Activated naive CD4-positive, alpha-beta T cell treated with Interleukin-2 at 50 U/mL for 16 hours (primary cell): ENCODE measurements at places on chromosomes 2 and 18.

- no peak for DNase-seq
These were observed 100.9 kb downstream of the WDSUB1 start for GRCh38 chr2:159185401-159186130.

- DNase-seq, result no peak
These were observed 63.5 kb upstream of the AGPS start for GRCh38 chr2:177329064-177329463.

DNA sequence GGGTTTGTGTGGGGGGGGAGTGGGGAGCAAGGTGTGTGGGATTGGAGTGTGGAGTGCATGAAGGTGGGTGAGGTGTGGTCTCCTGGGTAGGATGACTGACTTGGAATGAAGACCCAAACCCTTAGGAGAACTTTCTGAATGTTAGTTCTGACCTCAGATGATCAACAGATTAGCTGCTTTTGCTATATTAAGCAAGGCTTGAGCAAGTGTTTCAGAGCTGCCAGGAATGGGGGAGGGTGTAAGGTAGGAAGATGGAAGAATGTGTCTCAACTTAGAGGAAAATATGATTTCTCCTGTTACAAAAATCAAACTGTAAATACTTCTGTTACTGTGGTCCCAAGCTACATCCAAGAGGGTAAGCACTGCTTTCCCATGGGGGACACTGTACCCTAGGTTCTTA, 273.6 kb downstream of the TGIF1 start:
- DNase-seq, result no peak

DNA sequence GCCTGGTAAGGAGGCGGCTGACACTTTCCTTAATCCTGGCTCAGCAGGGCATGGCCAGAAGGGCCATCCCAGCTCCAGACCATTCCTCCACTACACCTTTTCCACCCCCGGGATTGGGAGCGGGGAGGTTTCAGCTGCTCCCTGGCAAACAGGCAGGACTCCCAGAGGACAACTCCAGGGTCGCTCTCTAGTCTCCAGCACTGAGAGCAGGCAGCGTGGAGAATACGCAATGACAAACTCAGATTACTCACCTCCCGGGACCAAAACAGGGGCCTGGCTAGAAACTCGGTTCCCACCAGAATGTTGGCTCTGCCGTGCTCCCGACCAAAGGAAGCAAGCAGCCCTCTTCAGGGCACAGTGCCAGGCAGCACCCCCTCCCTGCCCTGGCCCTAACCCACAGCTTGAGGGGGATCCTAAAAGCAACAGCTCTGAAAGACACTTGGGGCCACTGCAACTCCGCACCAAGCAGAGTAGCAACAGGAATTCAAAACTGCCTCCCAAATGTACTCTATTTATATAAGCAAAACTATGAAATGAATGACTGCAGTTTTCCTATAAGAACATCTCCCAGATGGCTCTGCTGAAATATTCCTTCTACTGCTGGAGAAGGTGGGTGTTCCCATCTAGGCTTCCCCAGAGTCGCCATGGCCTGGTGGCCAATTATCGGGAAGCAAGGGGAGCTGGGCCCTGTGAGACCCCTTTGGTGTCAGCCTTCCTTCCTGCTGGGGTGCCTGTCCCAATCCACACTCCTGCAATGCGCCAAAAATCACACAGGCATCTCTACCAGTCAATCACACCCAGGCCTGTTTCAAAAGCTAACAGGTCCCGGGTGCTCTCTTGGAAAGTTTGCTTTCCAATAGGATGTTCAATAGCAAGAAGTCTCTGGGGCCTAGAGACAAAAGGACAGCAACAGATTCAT, 61.2 kb upstream of the POMC start:
- no peak for DNase-seq

- no peak for DNase-seq
These were observed 2.3 kb upstream of the KIF1A start for GRCh38 chr2:240822280-240822847.

DNA sequence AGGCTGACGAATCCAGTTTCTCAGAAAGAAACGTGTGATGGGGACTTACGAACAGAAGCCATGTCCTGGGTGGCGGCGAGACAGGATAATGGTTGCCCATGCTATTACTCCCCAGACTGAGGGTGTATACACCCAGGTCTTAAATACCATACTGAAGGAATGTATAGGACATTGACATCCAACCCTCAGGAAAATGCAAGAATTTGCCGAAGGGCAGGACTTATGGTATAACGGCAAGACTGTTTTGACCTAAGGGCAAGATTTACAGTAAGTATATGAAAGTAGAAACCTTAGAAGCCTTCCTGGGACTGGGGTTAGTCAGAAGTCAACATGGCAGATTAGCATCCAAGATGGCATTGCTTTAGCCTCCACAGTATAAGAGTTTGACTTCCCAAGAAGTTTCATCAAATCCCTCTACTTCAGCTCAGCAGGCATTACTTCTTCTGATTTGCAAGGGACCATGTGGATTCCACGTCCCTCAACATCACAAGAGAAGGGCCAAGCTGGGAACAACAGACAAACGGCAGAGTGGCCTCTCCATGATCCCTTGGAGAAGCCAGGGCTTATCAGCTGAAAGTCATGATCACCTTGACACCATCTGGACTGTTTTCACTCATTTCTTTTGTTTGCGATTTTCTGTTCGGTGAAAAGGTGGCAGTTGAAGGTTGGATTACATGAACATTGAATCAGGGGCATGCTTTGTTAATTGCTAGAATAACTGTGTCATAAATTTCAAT, 21.1 kb downstream of the ST3GAL5 start:
- DNase-seq, result no peak

DNA sequence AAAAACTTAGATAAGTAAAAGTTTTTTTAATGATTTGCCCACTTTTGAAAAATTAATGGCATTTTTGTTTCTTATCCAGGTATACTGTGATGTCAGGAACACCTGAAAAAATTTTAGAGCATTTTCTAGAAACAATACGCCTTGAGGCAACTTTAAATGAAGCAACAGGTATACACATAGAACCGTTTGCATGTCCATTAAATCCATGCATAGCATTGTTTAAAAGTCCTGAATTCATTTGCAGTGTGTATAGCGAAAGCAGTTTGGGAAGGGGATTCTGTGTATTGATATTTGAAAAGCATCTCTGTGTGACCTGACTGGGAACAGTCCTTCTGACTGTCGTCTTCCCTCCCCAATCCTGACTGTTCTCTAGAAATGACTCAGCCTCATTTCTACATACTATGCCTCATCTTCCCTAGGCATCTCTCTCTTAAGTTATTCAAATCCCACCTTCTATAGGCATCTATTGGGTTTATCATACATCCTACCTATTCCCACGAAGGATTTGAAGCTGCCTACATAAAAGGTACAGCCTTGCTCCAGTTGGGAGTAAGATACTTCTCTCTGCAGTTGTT, 79.2 kb upstream of the MAP3K20 start:
- no peak for DNase-seq

- DNase-seq, result no peak
These were observed 86.8 kb downstream of the METTL8 start for GRCh38 chr2:171346723-171347557.

- DNase-seq, result no peak
These were observed 73.7 kb upstream of the SLC1A4 start for GRCh38 chr2:64915510-64915900.

GRCh38 chr2:59236723-59237122, 995.6 kb upstream of the FANCL start:
- no peak for DNase-seq

- no peak for DNase-seq
These were observed 57.5 kb upstream of the CPO start for GRCh38 chr2:206881708-206882410.

GRCh38 chr18:55546851-55547704, 40.9 kb downstream of the TCF4 start:
- no peak for DNase-seq

DNA sequence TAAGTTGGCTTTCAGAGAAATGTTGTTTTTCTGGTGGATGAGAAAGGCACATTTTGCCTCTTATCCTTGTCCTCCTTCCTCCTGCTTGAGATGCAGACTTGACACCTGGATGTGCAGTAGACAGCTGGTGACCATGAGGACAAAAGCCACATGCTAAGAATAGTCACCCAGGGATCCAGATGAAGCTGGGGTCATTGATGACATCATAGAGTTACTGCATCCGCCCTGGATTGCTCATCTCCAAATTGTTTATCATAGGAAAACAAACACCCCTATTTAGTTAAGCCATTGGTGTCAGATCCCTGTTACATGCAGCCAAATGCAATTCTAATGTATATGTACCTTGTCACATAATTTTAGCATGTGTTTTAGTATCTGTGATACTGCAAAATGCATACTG, 16.3 kb upstream of the SLC1A4 start:
- DNase-seq, result no peak

DNA sequence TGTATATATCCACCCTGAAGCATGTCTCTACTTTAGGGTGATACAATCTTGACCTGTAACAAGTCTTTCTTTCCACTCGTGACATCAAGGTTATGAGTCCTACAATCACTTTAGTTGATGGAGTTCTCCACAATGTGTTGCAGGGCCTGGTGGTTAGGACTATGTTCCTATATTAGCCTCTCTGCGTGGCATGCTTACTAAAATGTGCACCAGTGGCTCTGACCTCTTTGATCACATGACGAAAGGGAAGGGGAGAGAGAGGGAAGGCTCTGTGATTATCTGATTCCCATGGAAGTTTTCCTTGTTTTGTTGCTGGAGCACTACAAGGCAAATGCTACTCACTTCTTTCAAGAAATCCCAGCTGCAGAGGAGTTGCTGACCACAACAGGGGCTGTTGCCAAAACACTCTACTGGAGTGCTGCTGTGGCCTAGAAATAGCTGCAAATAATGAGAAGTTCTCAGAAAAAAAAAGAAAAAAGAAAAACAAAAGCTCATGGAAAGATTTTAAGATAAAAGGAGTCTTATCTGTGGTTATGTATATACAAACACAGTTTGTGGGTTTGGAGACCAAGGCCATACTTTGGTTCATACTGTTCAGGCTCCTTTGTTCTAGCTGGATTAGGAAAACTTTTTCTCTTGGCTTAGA, 272.8 kb upstream of the MMADHC start:
- no peak for DNase-seq

DNA sequence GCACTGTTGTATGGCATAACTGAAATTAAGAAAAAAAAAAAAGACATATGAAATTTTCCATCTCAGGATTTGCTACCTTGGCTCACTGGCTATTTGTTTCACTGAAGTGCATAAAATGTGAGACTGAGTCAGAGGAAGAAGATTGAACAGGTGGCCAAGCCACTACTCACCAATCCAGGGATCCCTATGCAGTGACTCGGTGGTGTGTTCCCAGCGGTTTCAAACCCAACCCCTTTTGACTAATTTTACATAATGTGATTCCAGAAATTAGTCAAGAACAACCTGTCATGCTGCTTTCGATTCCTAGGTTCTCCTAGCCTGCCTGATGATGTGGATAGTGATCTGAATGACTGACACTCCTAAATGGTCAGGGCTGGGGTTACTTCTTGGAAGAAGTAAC, 77.3 kb downstream of the KLHL14 start:
- no peak for DNase-seq

GRCh38 chr2:108182489-108182888, 57.3 kb upstream of the SULT1C3 start:
- no peak for DNase-seq

GRCh38 chr2:237282568-237283128, 131.3 kb downstream of the COL6A3 start:
- no peak for DNase-seq

DNA sequence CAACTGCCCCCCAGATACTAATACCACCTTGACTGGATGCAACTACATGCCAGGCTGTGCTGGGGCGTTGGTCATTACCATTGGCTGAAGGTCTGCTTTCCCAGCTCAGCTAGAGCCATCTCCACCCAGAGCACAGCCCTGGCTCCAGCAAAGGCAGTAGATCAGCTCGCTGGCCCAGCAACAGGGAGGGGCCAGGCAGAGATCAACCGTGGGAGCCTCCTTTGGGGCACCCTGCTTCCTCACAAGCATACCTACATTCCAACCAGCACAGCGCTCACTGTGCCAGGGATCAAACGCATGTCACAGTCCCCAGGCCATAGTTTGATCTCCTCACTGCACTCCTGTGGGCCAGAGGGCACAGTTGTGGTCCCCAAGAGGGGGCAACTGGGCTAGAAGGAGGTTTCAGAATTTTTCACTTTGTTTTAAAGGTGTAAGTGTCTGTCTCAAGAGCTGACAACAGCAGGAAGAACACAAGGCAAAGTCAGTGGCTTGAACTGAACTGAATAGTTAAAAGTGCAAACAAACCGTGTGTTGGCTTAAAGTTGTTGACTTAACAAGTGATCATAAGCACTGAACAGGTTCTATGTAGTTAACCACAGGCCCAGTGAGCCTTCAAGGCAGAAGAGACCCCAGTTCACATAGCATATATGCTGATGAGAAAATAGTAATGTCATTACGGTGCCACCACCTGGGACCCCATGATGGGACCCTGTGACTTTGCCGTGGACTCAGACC, 70.1 kb upstream of the BZW1 start:
- DNase-seq, result no peak
